A549 treated with AZD2906 at 1 μM for 4 hours (cell line): ENCODE measurements at places on chromosomes 7 and 10. TPM values are rescaled to one million over a fixed set of nuclear protein-coding genes. Genes with fewer than 3 reads are reported as not detected.

CPXM2 gene
- not detected in 5 replicates for total RNA-seq

C10orf105 gene
- not detected in 5 replicates for total RNA-seq

CYP3A7 gene
- 0.05 TPM in 1 of 5 replicates, not detected in the others for total RNA-seq

MSMB gene
- total RNA-seq = not detected in 5 replicates

SCRN1 gene
- 46.8 to 65.5 TPM (median 55.4 TPM) in 5 replicates for total RNA-seq

ATG9B gene
- total RNA-seq = 0.28 to 0.88 TPM (median 0.71 TPM) in 5 replicates

DENND2A gene
- total RNA-seq = 0.45 to 0.91 TPM (median 0.68 TPM) in 5 replicates

CCDC172 gene
- not detected in 5 replicates for total RNA-seq

PLAC9 gene
- total RNA-seq = 0.16 to 0.30 TPM (median 0.17 TPM) in 3 of 5 replicates, not detected in the others

NANOS1 gene
- total RNA-seq = 2.0 to 3.4 TPM (median 2.9 TPM) in 5 replicates

SPDYE6 gene
- total RNA-seq = not detected in 5 replicates
